ENCODE measurements at places on chromosomes 1 and 21.

GRCh38 chr1:36766481-36766880, 267.8 kb downstream of the GRIK3 start:
- no peak for DNase-seq

DNA sequence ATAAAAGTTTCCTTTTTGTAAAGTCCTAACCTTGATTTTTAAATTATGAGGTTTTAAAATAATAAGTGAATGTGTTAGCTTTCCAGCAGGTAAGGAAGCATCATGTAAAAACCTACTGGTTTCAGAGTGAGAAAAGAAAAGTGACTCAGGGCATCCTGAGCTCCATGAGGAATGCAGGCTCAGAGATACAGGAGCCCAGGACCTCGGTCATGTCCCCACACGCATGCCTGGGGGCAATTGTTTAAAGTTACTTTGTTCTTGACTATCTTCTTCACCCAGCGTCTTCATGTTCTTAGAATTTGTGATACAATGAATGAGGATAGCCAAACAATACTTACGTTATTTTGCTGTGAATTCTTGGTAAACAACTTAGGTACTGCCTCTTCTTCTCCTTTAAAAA, 117.4 kb upstream of the PLPPR5 start:
- DNase-seq, result no peak

- no peak for DNase-seq
Measured at GRCh38 chr1:187985897-187986654, 1157.3 kb downstream of the PLA2G4A start.

GRCh38 chr1:154348429-154349076, 23.2 kb downstream of the ATP8B2 start:
- DNase-seq, result no peak

GRCh38 chr1:203906932-203907331, 45.5 kb downstream of the SNRPE start:
- no peak for DNase-seq

GRCh38 chr1:55861676-55862340, 646.6 kb upstream of the USP24 start:
- DNase-seq, result no peak

Data from activated gamma-delta T cell treated with Interleukin-2 at 50 U/mL for 16 hours (primary cell).